Activated T-helper 1 cell treated with anti-CD3 and anti-CD28 coated beads, Interleukin-12 subunit alpha, Interleukin-12 subunit beta, Interleukin-2, Interleukin-4 antibody, amounts not matched to agents 30 ng/mL and 10 ng/mL and 1 ng/mL, durations not matched to agents 14 hours and 24 hours and 36 hours (primary cell): ENCODE measurements at places on chromosomes 12 and 14. TPM values are rescaled to one million over a fixed set of nuclear protein-coding genes. Genes with fewer than 3 reads are reported as not detected.

Gene PPFIA2
- not detected in 2 replicates for total RNA-seq

Gene WDHD1
- total RNA-seq, result 53.8 and 54.1 TPM in 2 replicates

Gene PDE3A
- total RNA-seq, result not detected in 2 replicates

Gene TAS2R9
- not detected in 2 replicates for total RNA-seq

Gene GLTP
- total RNA-seq, result 27.7 and 29.1 TPM in 2 replicates

Gene SPX
- 0.49 and 1.0 TPM in 2 replicates for total RNA-seq

Gene GPR137C
- 0.10 and 0.34 TPM in 2 replicates for total RNA-seq

Gene C14orf39
- not detected in 2 replicates for total RNA-seq

Gene NR4A1
- total RNA-seq, result 52.7 and 60.3 TPM in 2 replicates

Gene KRT83
- not detected in 2 replicates for total RNA-seq

Gene SCNN1A
- 0.05 and 0.32 TPM in 2 replicates for total RNA-seq

Gene FNTB
- total RNA-seq, result 14.3 and 17.8 TPM in 2 replicates
